Substantia nigra (tissue), 51 donors: ENCODE measurements at places on chromosomes 12 and 14.

DNA sequence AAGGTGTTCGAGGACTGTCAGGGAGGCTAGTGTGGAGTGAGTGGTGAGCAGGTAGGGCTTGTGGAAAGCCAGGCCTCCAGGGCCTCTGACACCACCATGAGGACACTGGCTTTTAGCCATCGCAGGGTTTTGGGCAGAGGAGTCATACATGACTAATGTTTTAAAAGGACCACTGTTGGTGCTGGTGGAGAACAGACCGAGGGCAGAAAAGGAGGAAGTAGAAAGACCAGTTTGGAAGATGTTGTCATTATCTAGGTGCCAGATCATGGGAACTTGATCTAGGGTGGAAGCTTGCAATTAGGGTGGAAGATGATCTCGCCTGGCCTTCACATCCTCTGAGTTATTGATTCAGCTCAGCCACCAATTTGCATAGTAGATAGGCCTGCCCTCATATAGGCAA, 144.2 kb downstream of the C12orf75 start:
- no peak for DNase-seq

- no peak for DNase-seq
Observed at GRCh38 chr12:88035907-88036289, 6.7 kb upstream of the C12orf50 start.

DNA sequence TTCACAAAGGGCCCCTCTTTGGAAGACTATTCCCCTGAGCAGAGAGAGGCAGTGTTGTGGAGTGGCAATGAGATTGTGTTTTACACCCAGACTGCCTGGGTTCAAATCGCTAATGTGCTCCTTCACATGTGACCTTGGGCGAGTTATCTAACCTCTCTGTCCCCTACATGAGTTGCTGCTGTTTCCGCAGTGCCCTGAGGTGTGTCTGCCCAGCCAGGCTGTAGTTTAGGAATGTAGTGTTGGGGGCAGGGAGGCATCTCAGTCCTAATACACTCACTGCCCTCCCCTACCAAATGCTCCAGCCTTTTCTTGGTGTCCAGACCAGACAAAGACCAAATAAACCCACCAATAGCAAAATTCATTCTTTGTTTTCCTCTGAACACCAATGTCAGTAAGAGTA, 78.6 kb downstream of the SLC24A4 start:
- no peak for DNase-seq

GRCh38 chr14:101790232-101790631, 28.7 kb downstream of the PPP2R5C start:
- DNase-seq, result no peak
